ENCODE measurements at places on chromosomes 5 and 9.

DNA sequence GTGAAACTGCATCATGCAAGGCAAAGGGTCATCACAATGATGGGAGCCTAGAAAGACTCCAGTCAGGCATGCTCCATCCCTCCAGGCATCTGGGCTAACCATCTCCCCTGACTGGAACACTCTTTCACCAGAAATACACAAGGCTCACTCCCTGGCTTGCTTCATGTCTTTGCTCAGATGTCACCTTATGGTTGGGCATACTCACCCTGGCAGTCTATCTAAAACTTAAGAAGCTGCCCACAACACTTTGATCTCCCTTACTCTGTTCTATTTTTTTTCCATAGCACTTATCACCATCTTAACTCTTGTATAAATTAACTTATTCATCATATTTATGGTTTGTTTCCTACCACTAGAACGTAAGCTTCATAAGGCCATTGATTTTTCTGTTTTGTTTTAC lies 90.0 kb downstream of the SPEF2 start:
- no peak for DNase-seq

GRCh38 chr9:71675857-71676165 lies 92.5 kb downstream of the CEMIP2 start:
- no peak for DNase-seq

- DNase-seq = peak; percentile 60
Observed at GRCh38 chr9:121353241-121354061, 16.6 kb downstream of the STOM start.

DNA sequence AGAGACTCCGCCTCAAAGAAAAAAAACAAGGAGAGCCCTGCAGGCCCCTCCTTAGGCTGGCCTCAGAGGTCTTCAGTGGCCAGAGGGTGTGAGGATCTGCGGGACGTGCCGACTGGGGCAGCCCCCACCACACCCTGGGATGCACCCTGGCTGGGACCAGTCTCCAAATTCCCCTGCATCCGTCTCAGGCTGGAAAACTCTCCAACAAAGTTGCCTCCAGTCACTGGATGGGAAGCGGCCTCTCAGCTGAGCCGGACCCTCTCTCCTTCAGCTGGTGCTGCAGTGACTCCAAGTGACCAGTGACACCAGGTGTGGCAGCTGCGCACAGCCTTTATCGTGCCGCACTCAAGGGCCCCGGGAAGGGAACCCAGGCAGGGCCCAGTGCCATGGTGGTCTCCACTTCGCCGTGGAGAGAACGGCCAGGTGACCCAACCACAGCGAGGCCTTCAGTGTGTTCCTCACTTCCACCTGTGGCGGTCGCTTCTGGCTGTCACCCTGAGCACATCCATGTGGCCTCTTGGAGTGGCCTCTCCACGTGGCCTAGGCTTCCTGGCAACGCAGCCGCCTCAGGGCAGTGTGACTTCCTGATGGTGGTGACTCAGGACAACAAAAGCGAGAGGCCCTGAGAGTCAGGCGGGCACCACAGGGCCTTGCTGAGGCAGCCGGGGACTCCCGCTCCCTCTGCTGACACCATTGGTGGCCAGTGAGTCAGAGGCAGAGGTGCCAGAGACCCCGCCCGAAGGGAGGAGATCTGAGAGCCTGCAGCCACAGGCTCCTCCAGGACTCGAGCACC lies 19.3 kb upstream of the CAMSAP1 start:
- peak; percentile 24 for DNase-seq

GRCh38 chr9:37218800-37219425 lies 98.5 kb downstream of the ZCCHC7 start:
- no peak for DNase-seq

DNA sequence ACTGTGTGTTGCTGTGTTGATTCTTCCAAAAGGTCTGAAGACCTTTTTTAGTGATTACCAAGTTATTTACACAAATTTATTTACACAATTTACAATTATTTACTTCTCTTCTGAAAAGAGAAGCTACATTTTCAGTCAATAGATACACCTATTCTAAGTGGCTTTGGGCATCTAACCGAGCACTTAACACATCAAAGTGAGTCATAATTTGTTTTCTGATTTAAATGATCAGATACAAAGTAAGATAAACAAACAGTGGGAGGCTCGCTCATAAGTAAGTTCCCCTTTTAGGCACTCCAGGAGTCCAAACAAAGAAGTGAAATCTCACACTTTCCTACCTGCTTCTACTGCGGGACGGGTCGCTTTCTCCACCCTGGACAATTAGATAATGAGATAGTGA lies 90.2 kb downstream of the APBA1 start:
- DNase-seq = no peak

DNA sequence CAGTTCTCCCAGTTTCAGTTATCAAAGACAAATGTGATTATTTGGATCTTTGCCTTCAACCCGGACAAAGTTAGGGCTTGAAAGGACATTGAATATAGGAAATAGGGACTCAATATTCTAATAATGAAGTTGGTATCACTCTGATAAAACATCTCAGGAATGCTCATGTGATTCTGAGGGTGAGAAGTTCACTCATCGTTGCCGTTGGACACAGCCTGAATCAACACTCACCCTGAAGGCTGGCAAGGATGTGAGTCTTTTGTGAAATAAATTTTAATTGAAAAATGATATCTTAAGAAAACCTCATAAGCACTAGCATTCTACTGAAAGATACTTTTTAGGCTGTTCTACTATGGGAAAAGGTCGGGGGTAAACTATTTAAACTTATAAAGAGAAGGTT lies 44.8 kb upstream of the C9orf72 start:
- DNase-seq = no peak

GRCh38 chr5:94309141-94309540 lies 309.3 kb downstream of the KIAA0825 start:
- no peak for DNase-seq

DNA sequence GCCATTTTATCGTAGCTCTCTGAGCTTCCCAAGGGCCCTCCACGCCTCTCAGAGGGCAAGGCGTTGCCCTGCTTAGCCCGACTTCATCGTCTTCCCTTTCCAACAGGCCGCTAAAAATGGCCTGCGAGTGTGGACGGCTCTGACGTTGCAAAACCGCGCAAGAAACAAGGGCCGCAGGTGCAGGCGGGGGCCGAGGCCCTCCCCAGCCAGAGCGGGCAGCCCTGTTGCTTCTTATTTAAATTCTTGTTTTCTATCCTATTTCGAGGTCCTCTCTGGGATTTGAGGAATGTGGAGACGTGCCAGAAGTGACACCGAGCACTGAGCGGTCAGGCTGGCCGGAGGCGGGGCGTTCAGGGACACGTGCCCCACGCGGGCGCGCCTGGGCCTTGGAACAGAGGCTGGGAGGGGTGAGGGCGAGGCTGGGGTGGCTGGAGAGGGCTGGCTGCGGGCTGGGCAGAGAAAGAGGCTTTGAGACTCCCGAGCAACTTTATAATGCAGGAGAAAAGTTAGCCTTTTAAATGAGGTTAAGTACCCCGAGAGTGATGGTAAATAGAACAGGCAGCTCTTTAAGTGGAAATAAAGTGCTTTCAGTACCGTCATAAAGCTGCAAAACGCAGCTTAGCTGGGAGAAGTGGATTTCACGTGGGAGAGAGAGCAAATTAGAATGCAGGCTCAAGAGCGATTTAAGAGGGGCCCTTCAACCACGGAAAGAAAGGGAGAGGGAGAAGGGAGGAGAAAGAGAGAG lies 243.6 kb downstream of the AUH start:
- DNase-seq = no peak

GRCh38 chr9:123544007-123544827 lies 188.2 kb downstream of the CRB2 start:
- no peak for DNase-seq

GRCh38 chr5:60092671-60093422 lies 199.3 kb upstream of the PDE4D start:
- no peak for DNase-seq

DNA sequence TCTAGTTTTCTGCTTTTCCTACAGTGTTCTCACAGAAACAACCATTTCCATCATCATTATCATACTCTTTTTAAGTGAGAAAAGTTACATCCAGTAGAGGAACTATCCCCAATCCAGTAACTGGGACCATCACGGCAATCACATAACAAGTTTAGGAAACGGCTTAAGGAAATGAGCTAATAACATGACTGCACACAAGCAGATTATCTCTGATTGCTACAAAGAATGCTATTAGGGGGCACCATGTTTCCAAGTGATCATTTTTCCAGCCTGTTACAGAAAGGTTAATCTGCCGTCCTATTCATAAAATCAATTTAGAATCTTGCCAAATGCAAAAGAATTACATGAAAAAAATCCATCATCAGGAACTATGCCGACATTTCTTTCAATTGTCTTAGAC lies 94.6 kb downstream of the EFNA5 start:
- DNase-seq = no peak

GRCh38 chr9:87469793-87470465 lies 27.7 kb upstream of the DAPK1 start:
- DNase-seq = no peak

- DNase-seq = no peak
Observed at GRCh38 chr5:136999787-137000186, 499.3 kb downstream of the SPOCK1 start.

GRCh38 chr5:39816156-39816845 lies 391.5 kb upstream of the DAB2 start:
- DNase-seq = no peak

DNA sequence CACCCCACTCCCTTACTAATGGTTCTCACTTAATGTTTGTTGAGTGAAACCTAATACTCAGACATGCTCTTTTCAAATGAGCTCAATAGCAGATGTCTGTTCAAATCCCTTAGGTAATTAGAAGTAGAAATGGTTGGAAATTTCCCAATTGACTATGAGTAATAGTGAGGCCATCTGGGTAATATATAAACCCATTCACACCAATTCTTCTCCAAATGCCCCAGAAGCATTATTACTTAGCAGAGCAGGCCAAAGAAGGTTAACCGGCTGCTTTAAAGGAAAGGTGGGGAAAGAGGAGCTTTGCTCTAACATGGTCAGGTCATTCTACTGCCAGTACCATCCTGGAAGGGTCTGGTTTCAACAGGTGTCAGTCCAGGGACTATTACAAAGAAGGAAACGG lies 119.5 kb upstream of the MTAP start:
- no peak for DNase-seq

DNA sequence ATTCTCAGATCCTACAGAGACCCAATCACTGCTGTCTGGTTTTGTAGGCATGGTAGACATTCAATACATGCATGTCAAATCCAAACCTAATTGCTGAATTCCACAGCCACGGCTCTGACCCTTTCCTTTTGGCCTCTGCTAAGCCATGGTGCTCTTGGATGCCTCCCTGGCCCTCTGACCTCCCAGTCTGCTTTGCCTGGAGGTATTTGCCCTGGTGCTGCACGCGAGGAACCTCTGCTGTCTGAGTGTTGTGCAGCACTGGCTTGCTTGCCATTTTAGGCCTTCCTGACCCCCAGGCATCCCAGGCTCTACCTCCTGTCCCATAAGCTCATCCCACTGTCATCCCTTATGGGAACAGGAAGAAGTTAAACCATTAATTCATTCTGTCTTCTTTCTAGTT lies 60.9 kb downstream of the DOCK2 start:
- no peak for DNase-seq

DNA sequence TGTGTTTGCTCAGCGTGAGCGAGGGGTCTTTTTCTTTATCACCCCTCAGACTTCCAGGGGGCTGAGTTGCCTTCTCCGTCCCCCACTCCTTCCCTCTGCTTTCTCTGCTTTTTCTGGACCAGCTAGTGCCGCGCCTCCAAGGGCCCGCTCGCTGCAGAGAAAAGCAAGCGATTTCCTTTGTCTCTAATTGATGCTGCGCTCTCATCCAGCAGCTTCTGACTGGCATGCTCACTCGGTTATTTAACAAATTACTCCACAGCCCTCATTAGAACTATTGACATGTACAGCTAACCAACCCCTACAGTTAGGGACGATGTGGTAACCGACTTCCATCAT lies 288.0 kb downstream of the ELAVL2 start:
- no peak for DNase-seq

DNA sequence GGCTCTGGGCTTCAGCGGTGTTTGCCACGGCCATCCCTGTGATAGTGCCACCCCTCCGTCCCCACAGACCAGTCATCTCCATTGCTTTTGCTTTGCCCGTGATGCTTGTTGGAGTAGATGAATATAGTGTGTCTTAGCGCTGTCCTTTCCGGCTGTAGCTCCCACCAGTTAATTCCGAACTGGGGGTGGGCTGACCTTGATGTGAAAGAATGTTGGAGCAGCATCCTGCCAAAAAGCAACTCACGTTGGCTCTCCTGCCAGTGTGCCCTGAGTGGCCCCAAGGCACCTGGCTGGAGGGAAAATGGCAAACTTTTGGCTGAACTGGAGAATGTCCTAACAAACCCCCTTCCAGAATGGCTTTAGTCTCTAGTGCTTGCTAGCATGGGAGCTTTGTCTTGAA lies 20.0 kb downstream of the CLTA start:
- no peak for DNase-seq

Measured in stimulated activated CD8-positive, alpha-beta memory T cell treated with anti-CD3 and anti-CD28 coated beads, Interleukin-7, amount 100 ng/mL, for 4 hours (primary cell).